ENCODE measurements at places on chromosomes 3 and 15.

DNA sequence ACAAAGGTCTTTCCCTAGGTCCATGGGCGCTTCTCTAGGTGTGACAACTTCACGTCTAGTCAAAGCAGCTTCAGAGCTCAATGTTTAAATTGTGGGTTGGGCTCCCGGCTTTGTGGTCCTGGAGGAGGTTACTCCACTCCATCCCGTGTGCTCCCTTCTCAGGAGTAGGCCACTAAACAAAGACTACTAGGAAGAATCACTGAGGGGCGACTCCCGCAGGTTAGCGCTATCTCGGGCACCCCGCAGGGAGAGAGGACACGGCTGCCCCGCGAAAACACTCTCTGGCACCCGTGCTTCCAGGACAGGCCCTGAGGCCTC, 500 bp downstream of the PARP6 start:
- peak; percentile 81 for DNase-seq

DNA sequence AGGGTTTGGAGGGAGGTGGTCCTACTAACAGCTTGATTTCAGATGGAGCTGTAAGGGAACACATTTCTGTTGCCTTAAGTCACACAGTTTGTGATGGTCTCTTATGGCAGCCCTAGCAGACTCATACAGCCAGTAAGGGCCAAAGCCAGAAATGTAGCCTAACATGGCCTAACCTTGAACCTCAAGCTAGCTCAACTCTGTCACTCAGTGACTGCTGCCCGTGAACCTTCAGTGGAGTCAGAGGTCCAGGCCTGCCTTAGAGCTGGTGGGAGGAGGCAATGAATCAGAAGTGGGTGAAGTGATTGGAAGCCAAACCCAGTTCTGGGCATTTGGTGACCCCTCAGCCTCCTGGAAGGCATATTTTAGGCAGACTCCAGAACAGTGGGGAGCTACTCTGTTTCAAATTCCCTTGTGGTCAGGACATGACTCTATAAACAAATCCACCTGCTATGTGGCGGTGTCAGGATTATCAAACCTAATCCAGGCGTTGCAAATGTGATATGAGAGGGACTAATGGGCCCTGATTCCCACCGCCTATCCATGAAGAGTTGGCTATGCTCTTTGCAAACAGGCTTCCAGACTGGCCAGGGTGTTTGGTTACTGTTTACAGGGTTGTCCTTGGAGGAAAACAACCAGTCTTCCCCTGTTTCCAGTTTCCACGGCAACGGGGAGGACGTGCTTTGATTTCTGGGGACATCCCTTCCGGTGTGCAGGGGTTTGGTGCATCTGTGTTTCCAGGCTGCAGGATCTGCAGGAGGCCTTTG, 105.9 kb upstream of the AGBL1 start:
- peak; percentile 56 for DNase-seq

- DNase-seq = no peak
These were observed 104.2 kb upstream of the THRB start for GRCh38 chr3:24598695-24599470.

- DNase-seq = no peak
These were observed 736.0 kb upstream of the NR2F2 start for GRCh38 chr15:95594496-95594895.

- DNase-seq = no peak
These were observed 52.9 kb upstream of the LIMD1 start for GRCh38 chr3:45541326-45542321.

DNA sequence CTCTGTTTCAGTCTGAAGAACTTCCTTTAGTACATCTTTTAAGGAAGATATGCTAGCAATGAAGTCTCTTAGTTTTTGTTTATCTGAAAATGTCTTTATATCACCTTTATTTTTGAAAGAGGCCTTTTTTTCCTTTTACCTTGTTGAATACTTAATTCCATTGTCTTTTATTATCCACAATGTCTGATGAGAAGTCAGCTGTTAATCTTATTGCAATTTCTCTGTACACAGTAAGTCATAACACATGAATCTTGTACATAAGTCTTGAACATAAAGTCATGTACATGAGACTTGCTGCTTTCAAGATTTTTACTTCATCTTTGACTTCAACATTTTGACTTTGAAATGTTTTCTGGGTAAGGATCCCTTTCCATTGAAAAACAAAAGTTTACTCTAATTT, 424.3 kb upstream of the ATP10A start:
- no peak for DNase-seq

GRCh38 chr3:194084284-194084683, 51.7 kb upstream of the HES1 start:
- peak; percentile 47 for DNase-seq

DNA sequence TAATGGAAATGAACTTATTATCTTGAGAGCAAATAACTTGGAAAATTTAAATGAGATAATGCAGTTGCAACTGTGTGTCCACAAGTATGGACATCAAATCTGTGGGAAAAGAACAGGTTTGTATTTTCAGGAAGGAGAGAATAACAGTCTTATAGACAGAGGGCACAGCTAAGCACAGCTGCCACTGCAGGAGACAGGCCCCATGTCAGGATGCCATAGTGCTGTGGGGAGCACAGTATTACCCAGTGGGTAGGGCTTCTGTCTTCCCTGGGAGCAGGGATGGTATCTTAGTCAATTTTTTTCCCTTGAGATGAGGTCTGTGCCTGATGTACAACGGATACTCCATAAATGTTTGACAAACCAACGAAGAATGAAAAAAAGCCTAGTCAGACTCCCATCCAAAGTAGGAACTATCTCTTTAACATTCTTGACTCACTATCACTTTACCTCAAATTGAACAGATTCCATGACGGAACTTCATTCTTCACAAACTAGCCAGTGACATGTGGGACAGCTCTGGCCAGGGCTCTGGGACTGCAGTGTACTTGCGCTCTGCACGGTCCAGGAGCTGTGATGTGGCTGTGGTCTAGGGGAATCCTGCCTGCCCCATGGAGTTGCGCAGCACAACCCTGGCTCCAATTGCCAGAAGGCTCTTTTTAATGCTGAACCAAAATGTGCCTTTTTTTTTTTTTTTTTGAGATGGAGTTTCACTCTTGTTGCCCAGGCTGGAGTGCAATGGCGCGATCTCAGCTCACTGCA, 48.3 kb downstream of the PARP14 start:
- no peak for DNase-seq

DNA sequence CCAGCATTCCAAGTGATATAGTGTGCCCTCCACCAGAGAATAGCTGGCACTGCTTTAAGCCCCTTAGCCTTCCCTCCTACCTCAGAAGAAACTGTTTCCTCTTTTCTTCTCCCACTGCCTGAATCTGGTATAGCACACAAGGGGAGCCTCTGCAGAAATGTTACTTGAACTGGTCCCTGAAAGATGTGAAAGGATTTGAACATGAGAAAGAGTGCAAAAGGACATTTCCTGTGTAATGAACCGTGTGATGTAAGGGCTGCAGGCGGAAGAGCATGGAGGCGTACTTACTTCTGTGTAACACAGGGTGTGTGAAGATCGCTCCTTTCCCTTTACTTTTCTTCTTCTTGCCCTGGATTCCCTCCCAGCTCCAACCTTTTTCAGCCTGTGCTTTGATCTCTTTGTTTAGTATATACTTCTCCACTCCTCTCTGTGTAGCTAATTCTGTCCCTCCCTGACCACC, 8.4 kb downstream of the TMOD3 start:
- no peak for DNase-seq

DNA sequence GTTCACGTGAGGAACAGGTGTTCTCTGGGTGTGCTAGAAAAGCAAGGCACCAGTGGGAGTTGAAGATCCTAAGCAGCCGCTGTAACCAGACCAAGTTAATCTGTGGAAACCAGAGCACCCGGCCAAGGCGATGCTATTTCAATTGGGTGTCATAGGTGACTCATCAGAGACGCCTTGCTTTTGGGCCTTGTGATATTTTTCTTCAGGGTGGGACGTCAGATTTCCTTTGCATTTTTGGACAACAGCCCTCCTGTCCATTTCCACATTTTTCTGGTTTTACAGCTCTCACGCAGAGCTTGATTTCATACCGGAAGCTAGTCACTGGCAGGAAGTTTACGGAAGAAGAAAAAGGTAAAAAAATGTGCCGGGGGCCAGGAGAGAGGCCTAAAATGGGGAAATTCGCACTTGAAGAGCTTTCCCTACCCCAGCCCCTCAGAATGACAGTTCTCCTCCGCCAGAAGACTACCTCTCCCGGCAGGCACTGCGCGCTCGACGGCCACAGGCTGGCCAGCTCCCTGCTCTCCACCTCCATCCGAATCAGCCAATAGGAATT, 471 bp upstream of the KBTBD8 start:
- no peak for DNase-seq

GRCh38 chr3:34634939-34635338, 836.5 kb downstream of the PDCD6IP start:
- DNase-seq = no peak

DNA sequence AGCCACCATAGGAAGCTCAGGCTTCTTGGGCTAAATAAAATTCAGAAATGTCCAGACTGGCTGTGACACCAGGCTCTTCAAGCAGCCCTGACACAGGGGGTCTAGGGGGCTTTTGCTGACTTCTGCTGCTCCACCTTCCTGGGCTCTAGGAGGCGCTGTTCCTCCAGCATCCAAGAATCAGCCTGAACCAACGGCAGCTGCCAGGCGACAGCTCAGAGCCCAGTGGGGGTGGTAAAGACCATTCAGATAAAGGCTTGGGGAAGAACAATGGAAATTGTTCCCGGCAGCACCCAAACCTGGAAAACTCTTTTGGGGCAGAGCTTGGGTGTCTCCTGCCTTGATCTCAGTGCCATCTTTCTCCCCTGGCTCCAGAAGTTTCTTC, 21.6 kb upstream of the PSTPIP1 start:
- peak; percentile 94 for DNase-seq

DNA sequence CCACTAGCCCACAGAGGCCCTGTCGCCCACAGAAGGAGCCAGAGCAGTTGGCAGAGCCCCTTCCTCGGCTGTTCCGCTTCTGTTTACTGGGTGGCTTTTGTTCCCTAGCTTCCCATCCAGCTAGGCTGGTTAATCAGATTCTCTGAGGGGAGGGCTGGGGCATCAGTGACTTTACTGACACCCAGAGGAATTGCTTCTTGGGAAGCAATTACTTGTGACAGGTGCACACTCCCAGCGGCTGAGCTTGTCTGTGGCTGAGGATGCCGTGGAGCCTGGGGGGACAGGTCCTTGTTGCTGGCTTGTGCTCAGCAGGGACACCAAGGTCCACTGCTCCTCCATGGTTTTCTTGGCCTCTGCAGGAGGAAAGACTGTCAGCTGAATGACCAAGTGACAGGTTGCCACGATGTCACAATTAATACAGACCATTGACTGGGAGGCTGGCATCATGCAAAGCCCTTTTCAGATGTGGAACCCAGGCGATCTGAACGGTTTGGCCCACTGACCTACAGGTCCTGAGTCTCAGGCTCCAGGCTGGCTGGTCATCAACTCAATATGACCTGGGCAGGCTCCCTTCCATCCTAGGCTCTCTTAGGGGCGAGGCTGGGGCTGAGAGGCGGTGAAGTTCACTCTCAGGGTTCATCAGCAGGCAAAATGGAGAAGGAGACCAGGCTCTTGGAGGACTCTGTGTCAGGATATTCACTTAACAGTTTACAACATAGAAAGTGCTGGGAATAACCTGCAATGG, 31.8 kb upstream of the SFMBT1 start:
- DNase-seq = no peak

GRCh38 chr3:71356265-71356664, 227.3 kb downstream of the FOXP1 start:
- DNase-seq = no peak

- no peak for DNase-seq
These were observed 9.8 kb downstream of the DZIP1L start for GRCh38 chr3:138105598-138105997.

DNA sequence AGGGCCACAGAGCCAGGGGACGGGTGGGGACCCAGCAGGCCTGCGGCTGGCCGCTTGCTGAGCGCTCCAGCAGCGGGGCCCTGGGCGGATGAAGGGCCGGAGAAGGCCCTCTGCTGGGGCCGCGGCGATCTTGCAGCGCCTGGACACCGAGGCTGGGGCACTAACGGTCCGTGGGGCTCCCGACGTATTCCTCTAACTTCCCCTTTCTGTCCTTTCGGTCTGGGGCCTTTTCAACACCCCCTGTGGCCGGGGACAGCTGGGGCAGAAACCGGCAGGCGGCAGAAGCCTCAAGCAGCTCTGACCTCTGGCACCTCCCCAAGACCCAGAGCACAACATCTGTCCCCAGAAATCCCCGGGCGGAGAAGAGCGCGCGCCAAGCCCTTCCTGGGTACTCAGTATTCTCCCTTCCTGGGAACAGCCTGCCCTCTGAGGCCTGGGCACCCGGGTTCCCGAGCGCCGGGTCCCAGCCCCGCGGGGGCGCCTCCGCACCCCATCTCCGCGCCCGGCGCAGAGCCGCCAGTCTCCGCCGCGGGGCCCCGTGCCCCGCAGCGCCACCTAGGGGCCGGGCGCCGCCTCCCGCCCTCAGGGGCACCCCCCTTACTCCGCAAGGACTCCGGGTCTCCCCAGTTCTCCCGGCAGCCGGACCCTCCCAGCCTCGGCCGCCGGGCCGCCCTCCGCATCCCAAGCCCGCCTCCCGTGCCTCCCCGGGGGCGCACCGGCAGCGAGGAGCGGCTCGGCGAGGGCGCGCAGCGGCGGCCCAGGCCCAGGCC, 582 bp upstream of the SLCO3A1 start:
- DNase-seq = peak; percentile 88

- no peak for DNase-seq
These were observed 193.7 kb upstream of the MME start for GRCh38 chr3:154886437-154886836.

DNA sequence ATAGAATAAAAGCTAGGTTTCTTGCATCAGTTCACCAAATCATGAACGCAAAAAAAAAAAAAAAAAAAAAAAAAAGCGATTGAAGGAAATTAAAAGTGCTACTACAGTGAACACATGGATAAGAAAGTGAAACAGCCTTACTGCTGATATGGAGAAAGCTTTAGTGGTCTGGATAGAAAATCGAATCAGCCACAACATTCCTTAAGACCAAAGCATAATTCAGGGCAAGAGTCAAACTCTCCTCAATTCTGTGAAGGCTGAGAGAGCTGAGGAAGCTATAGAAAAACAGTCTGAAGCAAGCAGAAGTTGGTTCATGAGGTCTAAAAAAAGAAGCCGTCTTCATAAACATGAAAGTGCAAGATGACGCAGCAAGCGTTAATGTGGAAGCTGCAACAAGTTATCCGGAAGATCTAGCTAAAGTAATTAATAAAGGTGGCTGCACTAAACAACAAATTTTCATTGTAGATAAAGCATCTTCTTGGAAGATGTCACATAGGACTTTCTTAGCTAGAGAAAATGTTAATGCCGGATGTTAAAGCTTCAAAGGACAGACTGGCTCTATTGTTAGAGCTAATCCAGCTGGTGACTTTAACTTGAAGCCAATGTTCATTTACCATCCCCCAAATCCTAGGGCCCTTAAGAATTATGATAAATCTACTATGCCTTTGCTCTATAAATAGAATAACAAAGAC, 19.2 kb downstream of the P3H2 start:
- DNase-seq = no peak

Measured in endodermal cell (in vitro differentiated cells).